ENCODE measurements at places on chromosomes 16 and 17. TPM values are rescaled to one million over a fixed set of nuclear protein-coding genes. Genes with fewer than 3 reads are reported as not detected.
A peak's percentile ranks its signal among the peaks of the same experiment; 100 is the strongest.

GH2 gene
- total RNA-seq, result not detected

NXN gene
- total RNA-seq, result 3.5 TPM

ARSG gene
- total RNA-seq, result 1.2 TPM

CKLF gene
- 100 TPM for total RNA-seq

KRT16 gene
- total RNA-seq, result not detected

ABI3 gene
- total RNA-seq, result 10.3 TPM

GNGT2 gene
- total RNA-seq, result 10.9 TPM

TMEM114 gene
- total RNA-seq, result not detected

CCDC40 gene
- 0.27 TPM for total RNA-seq

TVP23B gene
- total RNA-seq, result 33.8 TPM

GRCh38 chr17:29238133-29238850 lies 8.4 kb upstream of the CRYBA1 start:
- no peak for DNase-seq

DNA sequence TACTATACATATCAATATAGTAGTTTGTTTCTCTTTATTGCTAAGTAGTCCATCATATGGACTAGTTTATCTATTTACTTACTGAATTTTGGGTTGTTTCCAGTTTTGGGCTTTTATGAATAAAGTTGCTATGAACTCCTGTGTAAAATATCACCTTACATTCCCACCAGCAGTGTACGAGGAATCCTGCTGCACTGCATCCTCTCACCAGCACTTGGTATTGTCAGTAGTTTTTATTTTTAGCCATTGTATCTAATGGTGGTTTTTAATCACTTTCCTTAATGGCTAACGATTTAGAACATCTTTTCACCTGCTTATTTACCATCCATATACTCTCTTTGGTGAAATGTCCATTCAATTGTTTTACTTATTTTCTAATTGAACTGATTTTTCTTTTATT lies 24.0 kb downstream of the CDC27 start:
- DNase-seq, result no peak

- DNase-seq, result peak; percentile 16
Observed at GRCh38 chr17:67435122-67435521, 58.0 kb downstream of the PITPNC1 start.

DNA sequence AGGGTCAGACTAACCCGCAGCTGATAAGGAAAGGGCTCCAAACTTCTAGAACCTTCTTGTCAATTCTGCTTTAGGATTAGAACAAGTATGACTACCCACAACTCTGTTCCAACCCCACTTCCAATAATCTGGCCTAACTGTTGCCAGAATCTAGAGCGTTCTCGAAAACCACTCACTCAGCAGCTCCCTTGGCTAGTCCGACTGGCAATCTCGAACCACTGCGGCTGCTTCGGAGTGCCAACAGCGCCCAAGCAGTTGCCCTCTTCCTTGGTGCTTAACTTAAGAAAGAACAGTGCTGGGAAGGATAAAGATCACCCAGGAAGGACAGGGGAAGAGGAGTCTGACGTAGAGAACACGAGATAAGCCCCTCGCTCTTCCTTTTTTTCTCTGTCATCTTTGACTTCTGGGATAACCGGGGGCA lies 818 bp downstream of the DNAJC7 start:
- DNase-seq, result no peak

- DNase-seq, result no peak
Observed at GRCh38 chr17:50117202-50118051, 12.5 kb downstream of the SAMD14 start.

GRCh38 chr17:45639297-45639849 lies 144.7 kb upstream of the CRHR1 start:
- DNase-seq, result no peak

GRCh38 chr16:2820836-2821486 lies 3.9 kb downstream of the PRSS21 start:
- DNase-seq, result no peak
